NCI-H1105 (cell line): ENCODE measurements at places on chromosomes 6 and 20.

DNA sequence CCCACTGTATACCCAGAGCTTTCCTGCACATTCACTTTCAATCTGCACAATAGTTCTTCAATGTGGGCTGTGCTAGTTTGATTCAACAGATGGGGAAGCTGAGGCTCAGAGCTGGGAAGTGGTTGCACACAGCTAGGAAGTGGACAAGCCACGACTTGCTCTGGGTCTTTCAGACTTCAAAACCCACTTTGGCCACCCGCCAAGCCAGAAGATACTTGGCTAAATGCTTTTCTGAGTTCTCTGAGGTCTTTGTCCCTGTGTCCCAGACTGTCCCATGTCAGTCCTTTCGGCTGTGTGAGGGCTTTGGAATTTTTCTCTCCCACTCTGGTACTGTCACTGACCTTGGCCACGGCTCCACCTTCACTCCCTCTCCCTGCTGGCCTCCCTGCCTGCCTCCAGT lies 10.6 kb downstream of the PDYN start:
- no peak for DNase-seq

DNA sequence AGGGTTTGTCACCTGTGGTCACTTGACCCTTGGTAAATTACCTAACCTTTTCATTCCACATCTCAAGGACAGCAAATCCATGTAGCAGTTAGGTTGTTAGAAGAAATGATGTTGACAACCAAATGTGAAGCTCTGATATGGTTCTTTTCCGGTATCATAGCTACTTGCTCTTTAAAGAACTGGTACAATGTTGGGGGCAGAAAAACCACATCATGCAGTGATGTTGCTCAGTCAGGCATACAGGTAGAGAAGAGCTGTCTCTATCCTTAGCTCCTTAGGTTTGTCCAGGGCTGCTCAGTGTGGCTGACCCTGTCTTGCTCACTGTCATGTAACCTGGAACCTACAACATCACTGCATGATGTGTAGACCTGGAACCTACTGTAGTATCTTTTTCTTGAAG lies 135.5 kb downstream of the LRRC1 start:
- DNase-seq = no peak

GRCh38 chr6:25014791-25015560 lies 79.2 kb upstream of the RIPOR2 start:
- DNase-seq = peak; percentile 67

GRCh38 chr6:147223736-147224135 lies 19.5 kb downstream of the STXBP5 start:
- no peak for DNase-seq

DNA sequence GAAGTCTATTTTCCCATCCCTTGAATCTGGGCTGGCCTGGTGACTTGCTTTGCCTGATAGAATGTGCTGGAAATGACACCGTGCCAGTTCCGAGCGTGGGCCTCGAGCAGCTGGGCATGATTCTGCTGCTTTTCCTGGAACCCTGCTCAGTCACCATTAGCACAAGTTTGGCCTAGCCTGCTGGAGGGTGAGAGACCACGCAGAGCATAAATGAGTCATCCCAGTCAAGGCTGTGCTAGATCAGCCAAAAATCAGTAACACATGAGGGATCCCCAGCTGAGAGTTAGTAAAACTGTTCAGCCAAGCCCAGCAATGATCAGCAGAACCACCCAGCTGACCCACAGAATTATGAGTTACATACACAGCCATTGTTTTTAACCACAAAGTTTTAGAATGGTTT lies 74.8 kb upstream of the TOP1 start:
- no peak for DNase-seq

DNA sequence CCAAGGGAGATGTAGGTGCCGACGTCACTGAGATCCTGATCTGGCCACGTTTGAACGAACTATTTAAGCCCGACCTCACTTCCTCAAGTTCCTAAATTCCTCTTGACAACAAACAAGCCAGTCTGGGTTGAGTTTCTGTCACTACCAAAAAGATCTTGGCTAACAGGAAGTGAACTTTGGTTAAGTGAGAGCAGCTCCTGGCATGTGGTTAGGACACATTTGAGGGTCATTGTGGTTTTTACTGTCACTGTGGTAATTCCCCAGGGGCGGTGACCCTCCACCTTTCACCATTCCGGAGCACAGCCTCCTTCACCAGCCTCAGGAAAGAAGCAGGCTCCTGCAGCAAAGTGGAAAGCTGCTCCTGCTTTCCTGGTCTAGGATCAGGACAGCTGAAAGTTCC lies 43.1 kb upstream of the ZNF831 start:
- no peak for DNase-seq

GRCh38 chr20:44470327-44470726 lies 5.3 kb upstream of the TTPAL start:
- no peak for DNase-seq

DNA sequence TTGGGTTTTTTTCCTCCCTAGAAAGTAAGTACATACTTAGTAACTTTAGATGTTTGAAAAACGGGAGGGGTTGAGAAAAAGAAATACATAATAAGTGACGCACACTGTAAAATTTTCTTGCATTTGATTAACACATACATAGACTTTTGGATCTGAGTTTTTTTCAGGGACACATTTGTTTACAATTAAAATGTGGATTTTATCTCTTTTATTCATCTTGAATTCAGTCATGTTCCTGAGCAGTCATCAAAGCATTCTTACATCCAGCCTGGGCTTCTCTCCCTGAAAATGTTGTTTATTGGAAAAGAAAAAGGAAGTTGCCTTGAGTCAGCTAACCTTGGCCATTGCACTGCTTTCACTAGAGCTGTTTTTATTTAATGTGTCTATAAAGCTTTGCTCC lies 8.7 kb upstream of the RPP40 start:
- no peak for DNase-seq

DNA sequence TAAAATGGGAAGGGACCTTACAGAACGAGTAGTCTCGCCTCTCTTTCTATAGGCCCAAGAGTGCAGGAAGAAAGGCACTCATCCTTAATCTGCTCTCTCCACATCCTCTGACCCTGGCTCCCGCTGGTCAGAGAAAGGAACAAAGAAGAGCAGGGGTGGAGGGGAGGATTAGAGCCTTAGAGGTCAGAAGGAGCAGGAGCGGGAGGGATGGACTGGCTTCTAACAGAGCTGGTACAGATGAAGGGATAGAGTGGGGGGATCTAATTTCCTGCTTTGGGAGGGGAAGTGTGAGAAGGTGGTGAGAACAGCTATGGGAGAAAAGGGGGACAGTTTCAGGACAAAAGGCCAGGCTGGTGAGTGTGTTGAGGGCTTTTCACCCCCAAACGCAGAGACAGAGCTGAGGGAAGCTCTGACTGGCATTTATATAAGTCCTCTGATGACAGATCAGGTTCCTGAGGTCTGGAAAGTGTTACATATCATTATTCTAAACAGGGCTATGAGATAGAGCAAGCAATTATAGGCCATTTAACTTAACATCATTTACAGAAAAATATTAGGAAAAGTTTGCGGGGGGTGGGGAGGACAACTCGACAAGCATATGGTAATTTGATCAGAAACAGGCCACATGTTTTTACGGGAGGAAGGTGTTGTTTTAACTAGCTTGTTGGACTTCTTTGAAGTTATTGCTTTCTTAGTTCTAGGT lies 111.1 kb downstream of the FOXC1 start:
- no peak for DNase-seq

GRCh38 chr6:12717356-12717755 lies 789 bp downstream of the PHACTR1 start:
- DNase-seq = no peak

- DNase-seq = no peak
These were observed 988.7 kb downstream of the KIF16B start for GRCh38 chr20:15584507-15584906.

DNA sequence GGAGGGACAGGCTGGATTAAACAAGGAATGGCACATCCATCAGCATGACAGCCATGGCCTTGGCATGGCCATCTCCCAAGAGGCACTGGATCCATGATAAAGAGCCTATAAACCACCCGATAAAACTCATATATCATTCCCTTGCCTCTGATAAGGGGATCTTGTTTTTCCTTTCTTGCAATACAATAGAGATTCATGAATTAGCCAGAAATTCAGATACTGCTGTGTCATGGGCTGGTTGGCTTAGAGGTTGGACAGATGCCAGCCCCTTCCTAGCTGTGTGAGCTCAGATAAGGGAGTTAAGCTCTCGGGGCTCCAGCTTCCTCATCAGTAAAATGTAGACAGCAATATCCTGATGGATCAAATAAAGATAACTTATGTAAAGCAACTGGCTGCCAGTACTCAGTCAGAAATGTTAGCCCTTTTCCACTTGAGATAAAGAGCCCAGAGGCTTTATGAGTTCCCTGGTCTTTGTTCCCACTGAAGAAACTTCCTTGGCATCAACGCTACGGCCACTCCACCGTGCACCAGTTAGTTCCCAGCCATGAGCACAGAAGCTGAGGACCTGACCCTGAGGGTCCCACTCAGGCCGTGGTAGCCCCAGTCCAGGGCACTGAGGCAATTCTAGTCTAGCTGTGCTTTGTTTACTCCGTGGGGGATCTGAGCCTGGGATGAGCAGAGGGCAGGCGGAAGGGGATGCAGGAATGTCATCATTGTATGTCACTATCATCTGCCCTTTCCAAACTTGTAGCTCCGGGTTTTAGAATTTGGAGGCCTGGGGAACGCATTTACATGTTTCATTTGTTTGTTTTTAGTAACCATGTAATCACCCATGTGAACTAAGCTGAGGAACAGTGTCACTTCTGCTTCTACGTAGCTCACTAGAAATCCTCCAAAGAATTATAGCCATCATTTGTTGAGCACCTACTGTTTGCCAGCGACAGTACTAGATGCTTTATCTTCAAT lies 67.2 kb upstream of the TBC1D7 start:
- DNase-seq = peak; percentile 22

DNA sequence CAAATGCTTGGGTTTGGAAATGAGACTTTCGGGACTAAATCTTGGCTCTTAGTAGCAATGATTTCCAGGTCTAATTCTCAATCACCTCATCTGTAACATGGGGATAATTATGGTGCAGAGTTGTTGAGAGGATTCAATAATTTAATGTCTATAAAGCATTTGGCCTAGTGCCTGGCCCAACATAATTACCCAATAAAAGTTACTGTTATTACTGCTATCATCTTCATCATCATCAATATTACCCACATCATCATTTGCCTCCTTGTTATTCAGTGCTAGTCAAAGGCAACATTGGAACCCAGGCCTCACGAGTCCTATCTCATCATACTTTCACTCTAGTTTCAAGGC lies 34.5 kb upstream of the RSPO3 start:
- no peak for DNase-seq

DNA sequence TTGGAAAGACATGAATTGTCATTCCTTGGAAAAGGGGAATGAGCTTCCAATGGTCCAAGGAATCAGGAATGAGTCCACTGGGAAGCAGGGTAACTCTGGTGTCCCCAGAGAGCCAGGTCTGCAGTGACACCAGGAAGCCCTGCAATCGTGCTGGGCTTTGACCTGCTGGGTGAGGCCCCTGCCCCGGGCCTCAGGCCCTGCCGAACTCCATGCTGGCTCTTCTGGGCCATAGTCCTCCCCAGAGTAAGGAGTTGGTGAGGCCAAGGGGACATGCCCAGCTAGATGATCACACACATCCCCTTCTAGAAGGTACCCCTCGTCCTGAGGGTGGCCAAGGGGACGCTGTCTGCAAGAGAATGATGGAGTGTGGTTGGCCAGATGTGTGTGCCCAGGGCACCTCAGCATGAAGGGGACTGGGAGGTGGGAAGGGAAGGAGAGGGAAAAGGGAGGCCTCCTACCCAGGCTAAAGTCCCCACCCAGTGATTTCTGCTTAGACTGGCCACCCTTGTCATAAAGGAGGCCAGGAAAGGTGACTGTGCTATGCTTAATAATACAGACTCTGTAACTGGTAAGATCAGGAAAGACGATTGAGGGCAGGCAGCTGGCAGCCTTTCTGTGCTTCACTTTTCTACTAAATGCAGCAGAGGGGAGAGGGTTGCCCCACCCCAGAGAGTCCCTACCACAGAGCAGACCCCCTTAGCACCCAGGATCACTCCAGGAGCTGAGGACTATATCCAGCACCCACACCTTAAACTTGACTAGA lies 119.3 kb downstream of the SNX5 start:
- DNase-seq = no peak

GRCh38 chr6:41343641-41344187 lies 8.3 kb downstream of the NCR2 start:
- no peak for DNase-seq

DNA sequence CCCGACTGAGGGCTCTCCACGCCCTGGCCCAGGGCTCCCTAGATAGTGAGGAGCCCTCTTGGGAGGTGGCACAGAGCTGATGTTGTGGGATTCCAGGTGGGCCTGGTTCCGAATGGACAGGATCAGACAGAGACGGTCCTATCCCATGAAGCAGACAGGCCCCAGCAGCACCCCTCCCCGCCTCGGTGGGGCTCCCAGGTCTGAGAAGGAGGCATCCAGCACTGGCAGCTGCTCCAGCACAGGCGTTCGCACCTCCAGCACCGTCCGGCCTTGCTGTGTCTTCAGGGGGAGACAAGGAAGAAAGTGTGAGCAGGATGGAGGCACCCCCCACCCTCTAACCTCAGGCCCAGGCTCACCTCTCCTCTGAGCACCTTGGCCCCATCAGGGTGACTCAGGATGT lies 28.7 kb downstream of the COL11A2 start:
- no peak for DNase-seq

GRCh38 chr6:19492636-19493405 lies 344.3 kb upstream of the ID4 start:
- no peak for DNase-seq

DNA sequence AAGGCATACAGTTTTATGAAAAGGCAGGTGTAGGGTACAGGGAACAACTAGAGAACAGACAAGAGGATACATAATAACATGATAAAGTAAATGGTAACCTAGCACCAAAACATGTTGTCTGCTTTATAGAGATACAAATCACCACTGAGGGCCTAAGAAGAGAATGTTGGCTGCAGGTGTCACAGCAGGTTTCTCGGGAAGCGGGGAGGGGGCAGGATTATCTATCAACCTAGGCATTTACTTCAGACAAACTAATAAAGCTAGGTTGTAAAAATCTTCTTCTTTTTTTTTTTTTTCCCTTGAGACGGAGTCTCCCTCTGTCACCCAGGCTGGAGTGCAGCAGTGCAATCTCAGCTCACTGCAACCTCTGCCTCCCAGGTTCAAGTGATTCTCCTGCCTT lies 22.7 kb downstream of the PIM1 start:
- no peak for DNase-seq

DNA sequence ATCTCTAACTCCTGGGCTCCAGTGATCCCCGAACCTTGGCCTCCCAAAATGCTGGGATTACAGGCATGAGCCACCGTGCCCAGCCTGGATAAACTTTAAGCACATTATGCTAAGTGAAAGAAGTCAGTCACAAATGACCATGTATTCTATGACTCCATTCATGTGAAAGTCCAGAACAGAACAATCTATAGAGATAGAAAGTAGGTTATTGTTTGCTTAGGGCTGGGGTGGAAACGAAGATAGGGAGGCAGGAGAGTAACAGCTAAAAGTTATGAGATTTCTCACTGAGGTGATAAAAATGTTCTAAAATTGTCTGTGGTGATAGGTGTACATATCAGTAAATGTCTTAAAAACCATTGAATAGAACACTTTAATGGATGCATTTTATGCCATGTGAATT lies 40.9 kb upstream of the CITED2 start:
- no peak for DNase-seq

DNA sequence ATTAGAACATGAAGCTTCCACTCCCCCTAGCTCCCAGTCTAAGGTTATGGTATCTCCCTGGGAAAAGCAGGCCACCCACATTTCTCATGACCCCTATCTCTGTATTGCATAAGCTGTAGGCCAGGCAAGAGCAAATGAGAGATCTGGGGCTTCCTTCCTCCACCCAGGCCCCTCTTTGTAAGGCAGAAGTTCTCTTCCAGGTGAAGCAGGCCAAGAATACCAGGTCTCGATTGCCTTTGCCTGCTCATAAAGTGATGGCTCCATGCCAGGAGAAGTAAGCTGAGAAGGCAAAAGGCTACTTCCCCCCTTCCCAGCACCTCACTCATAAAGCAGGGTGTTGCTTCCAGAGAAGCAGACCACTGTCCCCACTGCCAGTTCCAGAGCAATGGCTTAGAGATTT lies 144.1 kb upstream of the KCNK16 start:
- DNase-seq = no peak
